Right renal pelvis (tissue), 4 donors: ENCODE measurements at places on chromosomes 7 and 10.

GRCh38 chr10:86017841-86018734 is 348.5 kb downstream of the GRID1 start:
- DNase-seq = no peak

GRCh38 chr10:109698882-109699664 is 224.2 kb downstream of the XPNPEP1 start:
- no peak for DNase-seq

DNA sequence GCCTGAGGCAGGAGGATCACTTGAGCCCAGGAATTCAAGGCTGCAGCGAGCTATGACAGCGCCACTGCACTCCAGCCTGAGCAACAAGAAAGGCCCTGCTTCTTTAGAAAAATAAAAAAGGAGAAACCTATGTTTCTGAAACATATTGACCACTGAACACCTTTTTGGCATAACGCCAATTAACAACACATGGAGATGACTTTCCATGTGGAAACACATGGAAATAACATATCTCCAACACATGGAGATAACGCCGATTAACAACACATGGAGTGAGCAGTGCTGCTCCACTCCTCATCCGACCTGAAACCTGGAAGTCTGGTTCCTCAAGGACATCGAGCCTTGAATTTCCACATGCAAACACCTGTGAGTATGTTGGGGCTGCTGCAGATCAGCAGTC is 126.9 kb downstream of the KCNMA1 start:
- DNase-seq = no peak

DNA sequence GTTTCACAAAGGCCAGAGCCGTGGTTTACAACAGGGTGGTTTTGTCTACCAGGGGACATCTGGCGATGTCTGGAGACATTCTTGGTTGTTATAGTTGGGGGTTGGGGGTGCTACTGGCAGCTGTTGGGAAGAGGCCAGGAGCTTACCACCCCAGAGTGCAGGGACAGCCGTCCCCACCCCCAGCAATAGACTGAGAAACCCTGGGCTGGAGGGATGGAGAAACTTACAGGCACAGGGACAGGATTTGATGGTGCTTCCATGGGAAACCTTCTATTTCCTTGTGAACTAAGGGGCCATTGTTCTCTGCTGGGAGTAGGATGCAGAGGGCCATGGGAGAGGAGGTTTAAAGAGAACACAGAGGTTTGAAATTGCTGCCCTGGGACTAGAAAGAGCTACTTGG is 10.9 kb downstream of the ADCK2 start:
- no peak for DNase-seq

DNA sequence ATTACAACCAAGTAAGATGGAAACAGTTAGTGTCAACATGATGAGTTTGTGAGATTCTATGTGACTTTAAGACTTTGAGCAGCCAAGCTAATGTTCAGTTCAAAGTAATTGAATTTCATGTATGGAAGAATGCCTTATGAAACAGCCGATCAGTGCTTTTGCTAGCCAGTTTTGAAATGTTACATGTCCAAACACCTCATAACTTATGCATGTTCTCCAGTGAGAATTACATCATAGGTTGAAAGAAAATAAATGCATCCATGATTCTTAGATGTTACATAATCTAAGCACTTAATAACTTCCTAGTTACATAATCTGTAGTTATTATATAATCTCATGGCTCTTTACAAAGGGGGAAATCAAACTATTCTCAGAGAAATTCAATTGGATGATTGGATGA is 211.3 kb downstream of the BICC1 start:
- DNase-seq = no peak

DNA sequence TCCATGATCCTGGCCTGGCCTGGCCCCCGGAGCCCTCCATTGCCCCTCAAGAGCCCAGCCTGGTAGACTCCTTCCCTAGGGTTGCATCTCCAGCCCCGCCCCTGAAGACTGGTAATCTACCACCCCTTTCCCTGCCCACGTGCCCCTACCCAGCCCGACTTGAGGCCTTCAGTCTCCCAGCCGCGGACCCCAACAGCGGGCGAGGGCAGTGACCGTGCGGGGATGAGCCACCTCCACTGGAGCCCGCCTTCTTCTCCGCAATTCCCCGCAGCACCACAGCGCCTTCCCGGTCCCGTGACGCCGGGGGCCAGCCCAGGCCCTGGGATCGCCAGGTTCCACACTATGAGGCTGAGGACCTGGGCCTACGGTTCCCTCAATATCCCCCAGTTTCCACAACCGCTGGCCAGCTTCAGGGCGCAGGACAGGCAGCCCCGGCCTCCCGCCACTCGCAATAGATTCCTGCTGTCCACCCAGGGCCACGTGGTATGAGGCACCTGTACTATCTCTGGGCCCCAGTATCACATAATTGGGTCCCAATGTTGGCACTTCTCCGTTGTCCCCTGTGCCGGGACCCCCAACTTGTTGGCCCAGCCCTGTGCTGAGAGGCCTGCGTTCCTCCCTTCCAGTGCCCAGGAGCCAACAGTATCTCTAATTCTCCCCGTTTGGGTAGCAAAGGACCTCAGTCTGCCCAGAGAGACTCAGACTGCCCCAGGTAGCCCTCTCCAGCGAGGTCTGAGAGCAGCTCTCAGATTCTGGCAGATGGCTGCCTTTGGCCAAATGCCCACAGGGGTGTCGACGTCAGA is 1.1 kb upstream of the GPRIN2 start:
- no peak for DNase-seq

GRCh38 chr7:24870766-24871165 is 109.2 kb downstream of the OSBPL3 start:
- DNase-seq = no peak

DNA sequence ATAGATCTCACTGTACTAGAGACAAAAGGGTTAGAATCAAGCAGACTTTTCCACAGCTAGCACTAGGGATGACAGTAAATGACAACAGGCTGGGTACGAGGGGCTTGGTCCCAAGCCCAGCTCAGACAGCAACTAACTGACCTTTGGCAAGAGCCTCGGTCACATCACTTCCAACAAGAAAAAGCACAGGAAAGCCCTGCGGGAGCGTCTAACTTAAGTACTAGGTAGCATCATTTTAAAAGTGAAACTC is 22.8 kb downstream of the CALML3 start:
- no peak for DNase-seq

GRCh38 chr10:132418527-132419416 is 21.8 kb downstream of the PWWP2B start:
- DNase-seq = no peak

DNA sequence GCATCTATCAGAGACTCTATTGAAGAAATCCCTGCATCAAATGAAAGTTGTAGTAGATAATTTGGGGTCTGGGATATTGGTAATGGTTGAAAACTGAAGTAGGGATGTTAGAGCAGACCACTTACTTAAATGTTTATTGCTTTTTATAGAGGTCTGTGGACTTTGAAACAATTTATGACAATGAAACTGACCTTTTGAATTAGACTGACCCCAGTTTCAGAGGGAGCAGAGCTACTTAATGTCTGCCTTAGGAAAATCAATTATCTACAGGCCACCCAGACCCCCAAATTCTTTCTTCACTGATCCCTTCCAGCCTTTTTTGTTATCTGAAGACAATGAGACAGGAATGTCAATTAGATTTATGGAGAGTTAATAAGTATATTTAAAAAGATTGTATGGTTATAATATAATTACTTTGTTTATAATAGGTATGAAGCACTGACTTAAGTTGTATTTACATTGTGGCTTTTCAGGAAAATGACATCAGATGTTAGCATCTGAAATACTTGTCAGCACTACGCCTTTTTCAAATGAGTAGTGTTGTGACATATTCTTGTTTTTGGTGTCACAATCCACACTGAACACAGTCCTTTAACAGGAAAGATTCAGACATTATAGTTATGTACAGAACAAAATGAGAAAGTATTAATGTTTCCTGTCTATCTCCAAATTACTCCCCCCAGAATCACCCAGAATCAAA is 13.9 kb downstream of the MGAM2 start:
- DNase-seq = no peak

DNA sequence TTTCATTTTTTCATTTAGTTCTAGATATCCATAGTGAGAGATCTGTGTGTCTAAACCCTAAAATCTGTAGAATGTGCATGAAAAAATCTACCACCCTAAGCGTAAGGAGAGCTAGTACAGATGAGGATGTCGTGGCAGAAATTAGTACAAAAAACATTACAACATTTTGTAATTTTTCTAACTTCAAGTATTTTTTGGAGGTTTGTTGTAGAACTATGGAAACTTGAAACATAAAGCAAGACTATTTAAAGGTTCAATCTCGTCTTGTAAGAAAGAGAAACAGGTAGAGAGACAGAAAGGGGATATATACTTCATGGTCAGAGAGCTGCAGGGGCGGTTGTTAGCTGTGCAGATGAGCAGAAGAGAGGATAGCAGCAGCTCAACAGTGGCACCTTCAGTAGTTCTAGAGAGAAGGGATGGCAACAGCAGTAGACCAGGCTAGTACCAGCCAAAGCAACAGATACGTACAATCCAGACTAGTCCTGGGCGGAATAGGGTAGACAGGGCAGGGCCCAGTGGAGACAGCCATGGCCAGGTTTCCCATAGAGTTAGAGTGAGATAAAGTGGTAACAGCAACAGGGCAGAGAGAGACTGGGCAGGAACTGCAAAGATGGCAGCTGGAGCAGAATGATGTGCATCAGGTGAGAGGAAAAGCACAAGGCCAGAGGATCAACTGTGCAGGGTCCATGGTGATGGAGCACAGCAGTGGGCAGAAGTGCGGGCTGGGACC is 145.2 kb downstream of the FRMD4A start:
- no peak for DNase-seq

DNA sequence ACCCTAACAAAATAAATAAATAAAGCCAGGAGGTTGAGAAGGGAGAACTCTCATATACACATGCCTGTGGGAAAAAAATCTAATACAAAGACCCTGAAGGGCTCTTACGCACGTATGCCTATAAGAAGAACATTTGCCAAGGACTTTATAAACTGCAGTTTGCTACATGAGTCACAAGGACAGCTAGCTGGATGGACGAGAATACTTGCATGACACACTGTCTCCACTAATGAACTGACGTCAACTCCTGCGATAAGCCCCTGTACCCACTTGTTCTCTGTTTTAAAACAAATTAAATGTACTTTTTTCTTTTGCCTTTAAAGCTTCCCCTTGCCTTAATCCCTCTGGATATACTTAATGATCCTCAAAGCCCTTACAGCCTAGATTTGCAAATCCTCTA is 374.6 kb upstream of the GHITM start:
- DNase-seq = no peak

DNA sequence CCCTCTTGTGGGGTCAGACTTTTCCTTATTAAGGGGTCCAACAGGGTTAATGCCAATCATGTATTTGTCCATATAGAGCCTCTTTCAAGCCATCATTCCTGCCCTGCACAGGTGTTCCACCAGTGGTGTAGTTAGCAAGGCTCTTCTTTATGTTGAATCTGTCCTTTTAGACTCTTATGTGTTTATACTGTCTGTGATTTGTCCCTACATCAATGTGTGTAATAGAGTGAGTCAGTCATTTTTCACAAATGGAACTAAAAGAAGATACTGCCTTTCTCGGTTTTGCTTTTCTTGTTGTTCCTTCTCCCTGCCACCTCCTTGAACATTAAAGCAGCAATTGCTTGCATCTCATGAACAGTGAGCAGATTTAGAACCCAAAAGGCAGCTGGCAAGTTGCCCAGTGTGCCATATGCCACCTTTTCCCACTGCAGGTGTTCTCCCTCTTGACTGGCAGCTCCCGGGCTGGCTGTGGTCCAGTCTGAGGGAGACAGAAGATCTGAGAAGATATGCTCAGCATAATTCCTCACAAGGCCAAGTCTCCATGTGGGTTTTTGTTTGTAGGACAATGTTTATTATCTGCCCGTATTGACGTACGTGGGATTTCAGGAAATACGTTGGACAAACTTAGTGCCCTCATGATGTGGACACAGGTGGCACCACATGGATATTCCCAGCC is 154.1 kb downstream of the LHFPL3 start:
- no peak for DNase-seq

DNA sequence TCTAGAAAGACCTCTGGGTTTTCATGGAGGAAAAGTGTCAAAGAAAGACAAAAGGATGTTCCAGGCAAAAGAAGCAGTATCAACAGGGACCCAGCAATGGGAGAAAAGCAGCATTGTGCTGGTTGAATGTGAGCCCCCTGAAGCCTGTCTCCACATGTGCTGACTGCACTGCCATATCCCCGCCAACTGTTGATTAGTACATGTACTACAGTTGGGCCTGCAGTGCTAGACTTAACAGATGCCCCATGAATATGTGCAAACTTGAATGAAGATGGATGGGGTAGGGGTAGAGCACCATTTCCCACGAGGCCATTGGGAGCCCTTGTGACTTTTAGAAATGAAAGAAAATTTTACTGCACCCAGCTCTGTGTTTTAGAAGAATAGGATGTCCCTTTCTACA is 15.6 kb upstream of the WDR11 start:
- DNase-seq = no peak

DNA sequence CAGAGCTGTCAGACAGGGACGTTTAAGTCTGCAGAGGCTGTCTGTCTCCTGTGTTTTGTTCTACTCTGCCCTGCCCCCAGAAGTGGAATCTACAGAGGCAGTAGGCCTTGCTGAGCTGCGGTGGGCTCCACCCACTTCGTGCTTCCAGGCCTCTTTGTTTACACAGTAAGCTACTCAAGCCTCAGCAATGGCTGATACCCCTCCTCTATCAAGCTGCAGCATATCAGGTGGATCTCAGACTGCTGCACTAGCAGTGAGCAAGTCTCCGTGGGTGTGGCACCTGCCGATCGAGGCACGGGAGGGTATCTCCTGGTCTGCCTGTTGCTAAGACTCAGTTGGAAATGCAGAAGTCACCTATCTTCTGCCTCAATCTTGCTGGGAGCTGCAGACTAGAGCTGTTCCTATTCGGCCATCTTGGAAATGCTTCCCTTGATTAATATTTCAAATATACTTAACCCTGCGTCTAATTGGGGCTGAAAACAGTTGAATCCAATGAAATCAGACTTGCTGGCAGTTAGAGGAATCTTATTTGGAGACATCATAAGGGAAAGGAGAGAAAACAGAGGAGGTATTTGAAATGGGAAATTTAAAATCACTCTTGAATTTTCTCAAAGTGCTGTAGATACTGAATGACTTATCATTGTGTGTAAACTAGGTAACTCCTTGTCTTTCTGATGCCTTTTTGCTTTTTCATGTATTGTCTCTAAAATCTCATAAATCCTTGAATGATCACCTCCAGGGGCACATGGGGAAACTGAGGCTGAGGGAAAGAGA is 13.8 kb upstream of the CYP3A5 start:
- DNase-seq = no peak

GRCh38 chr7:42350801-42351200 is 113.8 kb upstream of the GLI3 start:
- no peak for DNase-seq

DNA sequence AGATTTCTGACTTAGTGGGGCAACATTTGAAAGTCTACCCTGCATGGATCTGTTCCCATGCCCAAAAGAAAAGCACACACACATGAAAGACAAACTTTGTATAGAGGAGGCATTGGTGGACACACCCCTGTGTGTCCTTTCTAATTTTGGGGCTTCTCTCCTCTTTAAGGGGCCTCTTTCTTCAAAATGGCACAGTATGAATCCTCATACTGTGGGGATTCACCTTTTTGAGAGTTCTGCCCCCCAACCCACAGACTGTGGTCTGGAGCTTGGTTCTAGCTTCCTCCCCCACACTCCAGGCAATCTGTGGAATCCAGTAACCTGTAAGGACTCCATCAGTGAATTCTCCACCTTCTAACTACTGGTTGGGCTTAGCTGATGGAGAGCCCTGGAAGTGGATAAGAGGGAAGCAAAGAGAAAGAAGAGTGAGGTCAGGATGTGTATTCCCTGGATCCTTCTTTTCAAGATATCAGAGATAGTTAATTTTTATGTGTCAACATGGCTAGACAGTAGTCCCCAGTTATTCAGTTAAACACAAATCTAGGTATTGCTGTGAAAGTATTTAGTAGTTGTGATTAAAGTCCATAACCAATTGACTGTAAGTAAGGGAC is 32.4 kb upstream of the CDK6 start:
- no peak for DNase-seq
